HFFc6 (cell line): ENCODE measurements at places on chromosomes 1 and 21.

GRCh38 chr1:240644732-240645131, 32.8 kb upstream of the GREM2 start:
- DNase-seq, result no peak

DNA sequence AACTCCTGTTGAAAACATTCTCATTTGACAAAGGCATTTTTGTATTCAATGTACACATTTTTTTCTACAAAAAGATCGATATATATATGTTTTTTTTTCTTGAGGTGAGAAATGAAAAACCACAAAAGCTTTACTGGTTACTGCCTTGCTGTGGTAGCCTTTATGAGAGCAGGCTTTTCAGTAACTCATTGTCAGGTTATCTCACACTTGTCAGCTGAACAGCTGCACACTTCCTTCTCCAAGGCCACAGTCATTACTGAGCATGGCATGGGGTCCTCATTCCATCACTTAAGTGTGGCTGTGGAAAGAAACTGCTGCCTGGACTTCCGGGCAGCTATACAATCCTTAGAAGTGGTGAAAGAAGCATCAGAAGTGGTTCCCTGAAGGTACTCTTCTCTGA, 169.3 kb upstream of the ZP4 start:
- no peak for DNase-seq

GRCh38 chr1:1883092-1883873, 7.6 kb downstream of the GNB1 start:
- no peak for DNase-seq

GRCh38 chr1:228316589-228317387, 89.8 kb downstream of the TRIM11 start:
- no peak for DNase-seq

DNA sequence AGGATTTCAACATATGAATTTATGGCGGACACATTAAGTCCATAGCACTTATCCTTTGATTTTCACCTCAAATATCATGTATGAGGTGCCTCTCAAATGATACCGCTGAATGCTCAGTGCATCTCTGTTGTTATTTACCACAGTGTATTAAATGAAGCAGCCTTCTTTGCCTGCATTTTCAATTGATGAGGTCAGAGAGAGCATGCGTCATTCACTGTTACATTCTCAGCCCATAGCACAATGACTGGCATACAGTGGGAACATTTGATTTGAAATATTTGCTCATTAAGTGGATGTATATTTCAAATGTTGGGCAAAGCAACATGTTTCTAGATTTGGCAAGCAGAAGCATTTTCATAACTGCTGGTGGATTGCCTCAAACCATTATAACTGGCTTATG, 45.7 kb downstream of the LRRC7 start:
- no peak for DNase-seq

DNA sequence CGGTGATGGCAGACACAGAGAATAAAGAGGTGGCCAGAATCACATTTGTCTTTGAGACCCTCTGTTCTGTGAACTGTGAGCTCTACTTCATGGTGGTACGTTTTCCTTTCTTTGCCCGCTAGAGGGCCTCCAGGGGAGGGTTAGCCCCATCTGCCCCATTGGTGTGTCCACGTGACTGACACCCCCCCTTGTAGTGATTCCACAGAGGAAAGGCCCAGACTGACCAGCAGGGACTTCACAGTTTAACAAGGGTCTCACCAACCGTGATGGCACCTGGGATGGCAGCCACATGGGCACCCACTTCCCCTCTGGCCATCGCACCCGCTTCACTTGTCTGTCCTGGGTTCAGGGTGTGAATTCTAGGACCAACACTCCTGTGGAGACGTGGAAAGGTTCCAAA, 22.3 kb upstream of the SARS1 start:
- no peak for DNase-seq

DNA sequence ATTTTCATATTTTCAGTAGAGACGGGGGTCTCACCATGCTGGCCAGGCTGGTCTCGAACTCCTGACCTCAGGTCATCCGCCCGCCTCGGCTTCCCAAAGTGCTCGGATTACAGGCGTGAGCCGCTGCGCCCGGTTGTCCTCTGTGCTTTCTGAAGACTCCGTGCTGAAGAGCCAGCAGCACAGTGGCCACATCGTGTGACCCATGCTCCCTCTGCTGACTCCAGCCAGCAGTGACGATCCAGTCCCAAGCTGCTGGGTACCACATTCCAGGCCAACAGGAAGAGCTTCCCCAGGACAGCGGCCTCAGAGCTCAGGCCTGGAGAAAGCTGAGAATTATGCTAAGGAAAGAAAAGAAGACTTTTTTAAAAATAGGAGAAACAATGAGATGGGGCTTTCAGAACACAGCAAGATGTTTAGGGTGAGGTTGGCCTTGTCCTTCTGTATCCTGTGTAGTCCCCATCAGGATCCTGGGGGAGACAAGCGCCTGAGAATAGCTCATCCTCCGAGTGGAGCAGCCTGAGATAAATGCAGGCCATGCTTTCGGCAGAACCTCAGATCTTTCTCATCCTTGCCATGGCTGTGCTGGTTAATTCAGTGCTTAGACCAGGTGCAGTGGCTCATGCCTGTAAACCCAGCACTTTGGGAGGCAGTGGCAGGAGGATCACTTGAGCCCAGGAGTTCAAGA, 207.1 kb downstream of the SLC35F3 start:
- DNase-seq, result peak; percentile 32

- no peak for DNase-seq
These were observed 5.8 kb upstream of the LAD1 start for GRCh38 chr1:201404722-201405483.

DNA sequence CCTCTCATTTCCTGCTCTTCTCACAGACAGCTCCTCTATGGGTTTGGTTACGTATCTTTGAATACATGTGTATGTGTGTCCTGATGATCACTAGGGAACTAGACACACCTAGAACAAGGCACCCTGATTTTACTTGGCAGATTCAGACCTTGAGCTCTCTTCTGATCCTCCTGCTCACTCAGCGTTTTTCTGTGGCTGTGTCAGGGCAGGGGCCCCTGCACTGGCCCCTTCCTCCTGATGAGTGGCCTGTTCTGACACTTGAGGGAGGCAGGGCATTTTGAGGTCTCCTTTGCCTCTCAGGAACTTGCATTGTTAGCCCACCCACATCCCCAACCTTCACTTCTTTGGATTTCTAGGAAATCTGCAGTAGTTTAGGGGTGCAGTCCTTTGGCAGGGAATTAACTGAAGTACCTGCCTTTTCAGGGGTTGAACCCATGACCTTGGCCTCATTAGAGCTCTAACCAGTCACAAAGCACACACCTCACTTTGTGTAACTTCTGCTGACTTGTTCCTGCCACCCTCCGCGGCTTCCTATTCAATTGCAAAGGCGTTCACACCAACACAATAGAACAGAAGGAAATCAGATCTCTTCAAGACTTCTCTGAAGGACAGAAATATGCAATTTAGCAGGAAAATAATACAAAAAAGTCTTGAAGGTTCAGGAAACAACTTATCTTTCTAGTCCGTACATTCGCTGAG, 8.8 kb downstream of the SMYD2 start:
- DNase-seq, result no peak

DNA sequence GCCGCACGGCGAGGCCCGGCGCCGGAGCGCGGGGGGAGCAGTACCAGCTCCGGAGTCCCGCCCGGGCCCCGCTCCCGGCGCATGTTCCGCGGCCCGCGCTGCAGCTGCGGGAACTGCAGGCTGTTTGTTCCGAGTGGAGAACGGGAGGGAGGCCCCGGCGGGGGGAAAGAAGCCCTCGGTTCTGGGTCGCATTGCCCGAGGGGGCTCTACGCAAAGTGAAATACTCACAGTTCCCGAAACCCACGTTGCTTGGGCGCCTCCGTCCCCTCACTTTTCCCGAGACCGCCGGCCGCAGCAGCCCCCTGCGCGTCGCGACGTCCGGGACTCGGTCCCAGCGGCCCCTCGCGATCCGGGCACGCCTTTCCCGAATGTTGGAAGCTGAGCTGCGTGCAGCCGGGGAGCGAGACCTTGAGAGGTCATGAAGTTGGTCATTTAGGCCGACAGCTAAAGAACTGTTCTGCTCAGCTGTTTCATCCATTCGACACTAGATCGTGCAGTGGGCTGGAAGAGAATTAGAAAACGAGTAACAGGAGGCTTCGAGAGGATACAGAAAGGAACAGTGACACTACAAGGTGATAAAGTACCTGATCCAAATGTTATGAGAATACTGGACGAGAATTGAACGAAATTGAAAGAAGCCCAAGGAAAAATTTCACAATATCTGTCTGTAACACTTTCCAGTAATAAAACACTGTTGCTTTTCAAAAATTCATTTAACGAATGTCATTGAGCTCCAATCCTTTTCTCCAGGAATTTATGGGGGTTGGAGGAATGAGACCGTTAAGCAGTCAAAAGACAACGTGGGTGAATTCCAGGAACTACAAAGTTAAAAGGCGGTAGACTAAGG, 657 bp upstream of the LIN9 start:
- DNase-seq, result no peak

DNA sequence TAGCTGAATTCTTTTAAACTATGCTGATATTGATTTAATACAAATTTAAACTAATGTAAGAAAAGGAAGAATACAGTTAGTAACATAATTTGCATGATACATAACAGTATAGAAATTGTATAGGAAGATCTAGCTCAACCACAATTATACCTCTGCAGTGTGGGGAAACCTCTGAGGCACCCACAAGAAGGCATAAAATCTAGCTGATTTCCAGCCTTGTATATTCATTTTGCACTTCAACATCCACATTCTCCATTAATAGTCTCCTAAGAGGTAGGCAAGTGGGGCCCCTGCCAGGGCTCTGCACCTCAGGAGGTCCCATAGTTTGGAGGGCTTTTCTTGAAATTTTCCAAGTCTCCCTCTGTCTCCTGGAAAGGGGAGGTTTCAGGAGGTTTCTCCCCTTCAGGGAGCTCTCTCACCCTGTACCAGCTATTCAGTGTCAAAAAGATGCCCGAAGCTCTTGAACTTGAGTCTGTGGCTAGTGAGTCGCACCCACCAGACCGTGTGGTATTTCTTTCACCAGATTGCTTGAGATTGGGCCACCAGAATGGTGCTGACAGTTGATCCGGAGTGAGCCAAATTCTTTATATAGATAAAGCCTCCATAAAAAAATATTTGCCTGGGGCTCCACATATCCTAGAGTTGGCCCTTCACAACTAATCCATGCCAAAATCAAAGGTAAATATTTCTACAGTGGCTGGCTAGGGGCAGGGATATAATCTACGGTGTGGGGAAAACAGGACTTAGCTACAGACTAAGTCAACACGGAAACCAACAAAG, 108.2 kb downstream of the TIAM1 start:
- DNase-seq, result no peak

GRCh38 chr1:86318436-86318835, 77.7 kb downstream of the ODF2L start:
- DNase-seq, result no peak

DNA sequence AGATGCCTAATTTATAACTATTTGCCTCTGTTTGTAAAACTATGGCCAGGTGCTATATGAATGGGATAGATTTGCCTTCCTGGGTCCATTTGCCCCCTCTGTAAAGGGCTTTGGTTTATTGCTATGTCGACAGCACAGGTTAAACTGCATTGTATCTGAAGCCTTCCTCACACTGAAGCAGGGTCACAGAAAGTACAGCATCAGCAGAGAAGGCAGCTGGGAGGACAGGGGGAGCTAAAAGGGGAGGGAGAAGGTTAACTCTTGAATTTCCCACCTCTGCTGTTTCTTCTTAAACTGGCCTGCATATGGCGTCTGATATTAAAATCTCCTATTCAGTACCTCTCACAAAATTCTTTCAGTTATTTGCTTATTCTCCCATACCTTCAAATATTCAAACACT, 297.4 kb downstream of the TM2D1 start:
- DNase-seq, result no peak

DNA sequence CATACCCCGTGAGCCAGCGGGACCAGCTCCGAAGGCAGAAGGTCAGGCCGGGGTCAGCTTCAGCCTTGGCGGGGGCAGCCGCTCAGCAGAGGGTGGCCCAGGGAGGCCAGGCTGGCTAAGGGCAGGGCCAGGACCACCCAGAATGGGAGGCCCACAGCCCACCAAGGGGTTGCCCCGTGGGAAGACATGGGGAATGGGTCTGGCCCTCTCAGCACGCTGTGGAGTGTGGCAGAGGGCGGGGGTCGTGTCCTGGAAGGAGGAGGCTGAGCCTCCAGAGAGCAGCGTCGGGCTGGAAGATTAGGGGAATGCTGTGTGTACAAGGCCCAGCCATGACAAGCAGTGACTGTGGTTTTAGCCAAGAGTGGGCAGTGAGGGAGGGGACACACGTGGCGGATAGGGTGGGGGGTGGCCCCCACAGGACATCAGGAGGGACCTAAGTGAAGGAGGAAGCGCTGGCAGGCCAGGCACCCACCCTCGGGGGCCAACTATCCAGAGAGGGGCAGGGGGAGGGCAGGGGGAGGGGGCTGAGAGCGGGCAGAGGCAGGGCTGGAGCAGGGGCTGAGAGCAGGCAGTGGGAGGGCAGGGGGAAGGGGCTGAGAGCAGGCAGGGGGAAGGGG, 43.9 kb upstream of the POFUT2 start:
- DNase-seq, result no peak

DNA sequence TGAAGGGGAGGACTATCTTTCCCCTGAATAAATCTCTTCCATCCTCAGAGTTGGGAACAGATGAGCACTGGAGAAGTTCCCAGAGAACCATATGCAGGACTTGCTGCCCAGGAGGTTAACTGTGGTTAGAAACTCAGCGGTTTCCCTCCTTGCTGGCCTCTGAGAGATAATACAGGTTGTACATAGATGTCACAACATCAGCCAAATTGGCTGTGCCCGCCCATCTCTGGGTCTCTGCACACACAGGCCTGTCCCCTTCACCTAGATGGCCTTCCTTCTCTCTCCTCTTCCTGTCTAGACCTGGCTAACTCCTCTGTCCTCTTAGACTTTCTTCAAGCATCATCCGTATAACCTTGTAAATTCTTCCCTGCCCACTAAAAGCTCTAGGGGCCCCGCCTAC, 5.7 kb downstream of the RGS5 start:
- DNase-seq, result no peak

- DNase-seq, result peak; percentile 61
These were observed 93.1 kb downstream of the HHIPL2 start for GRCh38 chr1:222454782-222455181.

- no peak for DNase-seq
These were observed 20.0 kb upstream of the SYDE2 start for GRCh38 chr1:85220756-85221201.

GRCh38 chr1:12179111-12179519, 12.3 kb downstream of the TNFRSF1B start:
- peak; percentile 9 for DNase-seq

DNA sequence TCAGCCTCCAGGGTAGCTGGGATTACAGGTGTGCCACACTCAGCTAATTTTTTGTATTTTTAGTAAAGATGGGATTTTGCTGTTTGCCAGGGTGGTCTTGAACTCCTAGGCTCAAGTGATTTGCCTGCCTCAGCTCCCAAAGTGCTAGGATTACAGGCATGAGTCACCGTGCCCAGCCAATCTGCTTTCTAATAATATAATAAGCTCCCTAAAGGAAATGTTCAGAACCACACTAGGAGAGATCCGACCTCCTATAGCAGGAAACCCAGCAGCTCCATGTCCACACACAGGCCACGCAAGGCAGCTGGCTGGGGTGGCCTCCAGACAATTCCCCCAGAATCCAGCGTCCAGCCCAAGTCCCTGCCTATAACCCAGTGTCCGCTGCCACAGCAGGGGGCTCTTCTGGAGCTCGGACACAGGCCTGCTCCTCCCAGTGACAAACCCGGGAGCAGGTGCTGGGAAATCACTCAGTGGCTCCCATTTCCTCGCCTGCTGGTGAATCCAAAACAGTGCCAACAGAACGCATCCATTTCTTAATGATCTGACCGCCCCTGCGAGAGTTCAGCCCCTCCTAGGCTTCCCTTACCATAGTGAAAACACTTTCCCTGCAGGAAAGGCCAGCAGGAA, 7.5 kb downstream of the RIPK4 start:
- no peak for DNase-seq

GRCh38 chr1:95475686-95476457, 241.9 kb downstream of the RWDD3 start:
- DNase-seq, result no peak

- peak; percentile 51 for DNase-seq
These were observed at the start of gene BCAR3 for GRCh38 chr1:93681101-93681988. Gene BCAR3, minus strand, starts transcription at chr1:93681837. Its CDS starts 6,907 bp downstream, at chr1:93674930.
